MM.1S (cell line): ENCODE measurements at places on chromosomes 5 and 9.

GRCh38 chr5:80083101-80083890 lies 48.1 kb downstream of the THBS4 start:
- DNase-seq, result peak; percentile 66

DNA sequence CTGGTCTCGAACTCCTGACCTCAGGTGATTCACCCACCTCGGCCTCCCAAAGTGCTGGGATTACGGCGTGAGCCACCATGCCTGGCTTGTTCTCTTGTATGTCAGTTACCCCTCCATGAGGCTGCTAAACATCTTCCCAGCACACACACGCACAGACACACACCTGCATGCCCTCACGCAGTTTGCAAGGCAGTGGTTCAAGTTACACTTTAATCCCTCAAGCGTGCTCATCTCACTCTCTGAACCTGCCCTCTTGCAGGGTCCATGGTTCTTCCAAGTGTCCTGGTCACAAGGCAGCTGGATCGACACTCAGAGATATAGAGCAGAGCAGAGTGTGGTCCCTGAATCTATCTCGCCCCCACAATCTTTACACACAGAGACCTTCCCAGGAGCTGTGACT lies 34.1 kb upstream of the RUFY1 start:
- DNase-seq, result no peak

DNA sequence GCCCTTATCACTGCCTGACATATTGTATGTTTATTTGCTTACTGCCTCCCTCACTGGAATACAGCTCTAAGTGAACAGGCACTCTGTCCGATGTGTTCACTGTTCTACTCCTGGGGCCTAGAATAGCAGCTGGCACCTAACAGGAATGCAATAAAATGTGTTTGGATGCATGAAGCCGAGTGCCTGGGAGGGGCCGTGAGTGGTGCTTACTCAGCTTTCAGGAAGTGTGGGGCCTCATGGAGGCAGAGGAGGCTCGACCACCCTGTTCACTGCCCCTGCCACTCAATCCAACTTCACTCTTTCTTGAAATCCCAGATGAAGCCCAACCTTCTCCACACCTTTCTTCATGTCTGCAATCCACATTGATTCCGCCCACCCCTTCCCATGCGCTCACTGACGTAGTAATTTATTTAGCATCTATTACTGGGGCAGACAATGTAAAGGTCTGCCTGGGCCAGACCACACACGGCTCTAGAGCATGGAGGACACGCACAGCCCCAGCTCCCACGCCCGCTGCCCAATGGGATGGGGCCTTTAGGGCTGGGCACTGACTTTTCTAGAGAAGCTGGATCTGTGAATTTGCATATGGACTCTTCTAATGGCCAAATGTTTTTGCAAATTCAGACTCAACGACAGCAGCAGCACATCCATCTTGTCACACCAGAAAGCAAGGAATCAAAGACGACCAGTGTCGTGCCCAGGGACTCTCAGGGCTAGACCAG lies 21.3 kb downstream of the TBC1D9B start:
- DNase-seq, result no peak

GRCh38 chr9:131277910-131278701 lies 1.8 kb upstream of the FAM78A start:
- DNase-seq, result peak; percentile 81

DNA sequence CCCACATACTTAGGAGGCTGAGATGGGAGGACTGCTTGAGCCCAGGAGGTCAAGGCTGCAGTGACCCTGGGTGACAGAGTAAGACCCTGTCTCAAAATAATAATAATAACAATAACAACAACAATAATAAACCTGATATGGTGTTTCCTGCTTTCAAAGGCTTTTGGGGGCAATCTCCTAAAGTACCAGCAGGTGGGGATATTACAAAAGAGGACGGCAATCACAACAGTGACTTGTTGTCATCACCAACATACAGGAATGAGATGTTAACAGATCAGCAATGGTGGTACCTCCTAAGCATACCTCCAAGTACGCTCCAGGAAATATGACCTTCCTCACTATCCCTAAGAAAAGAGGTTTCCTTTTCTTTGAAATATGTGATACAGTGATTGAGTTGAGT lies 91.1 kb upstream of the RNF180 start:
- peak; percentile 60 for DNase-seq

GRCh38 chr5:154520861-154521453 lies 42.9 kb upstream of the HAND1 start:
- no peak for DNase-seq

- DNase-seq, result no peak
Measured at GRCh38 chr5:73233461-73234203, 60.6 kb downstream of the TMEM174 start.

DNA sequence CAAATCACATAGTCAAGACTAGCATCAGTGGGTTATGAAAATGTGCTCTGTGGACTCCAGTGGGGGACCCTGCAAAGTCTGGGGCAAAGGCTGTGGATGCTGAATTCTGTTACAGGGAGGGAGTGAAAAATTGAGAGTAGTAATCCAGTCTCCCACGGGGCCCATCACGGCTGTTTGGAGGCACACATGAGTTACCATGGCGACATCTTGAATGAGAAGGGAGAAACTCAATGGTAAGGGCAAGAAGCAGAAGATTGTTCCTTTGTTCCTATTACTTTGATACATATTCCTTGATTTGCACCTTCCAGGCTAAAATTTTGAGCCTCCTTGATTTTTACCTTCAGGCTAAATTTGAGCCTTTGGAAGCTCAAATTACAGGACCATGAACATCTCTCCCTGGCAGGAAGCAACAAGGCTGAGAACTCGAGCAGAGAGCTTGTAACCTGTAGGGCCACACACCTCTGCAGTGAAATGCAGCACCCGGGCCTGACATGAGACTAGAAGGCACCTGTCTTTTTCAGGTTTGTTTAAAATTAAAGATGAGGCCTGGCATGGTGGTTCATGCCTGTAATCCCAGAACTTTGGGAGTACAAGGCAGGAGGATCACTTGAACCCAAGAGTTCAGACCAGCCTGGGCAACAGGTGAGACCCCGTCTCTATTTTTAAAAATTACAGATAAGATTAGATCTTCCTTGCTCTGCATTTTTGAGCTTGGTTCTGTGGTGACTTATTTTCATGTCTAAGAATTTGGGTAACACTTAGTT lies 31.0 kb upstream of the ZFR start:
- DNase-seq, result no peak
